ENCODE measurements at places on chromosomes 16 and 17.

DNA sequence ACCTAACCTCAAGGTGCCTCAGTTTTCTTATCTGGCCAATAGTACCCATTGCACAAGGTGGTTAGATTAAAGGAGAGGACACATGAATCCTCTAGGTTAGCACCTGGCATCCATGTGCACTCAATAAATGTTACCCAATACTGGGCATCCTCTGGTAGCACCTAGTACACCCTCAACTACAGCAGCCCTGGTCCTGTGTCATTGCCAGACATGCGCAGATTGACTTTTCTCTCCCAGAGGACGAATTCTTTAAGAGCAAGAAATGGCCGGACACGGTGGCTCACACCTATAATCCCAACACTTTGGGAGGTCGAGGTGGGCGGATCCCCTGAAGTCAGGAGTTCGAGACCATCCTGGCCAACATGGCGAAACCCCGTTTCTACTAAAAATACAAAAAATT, 7.3 kb downstream of the DUSP3 start:
- no peak for DNase-seq

DNA sequence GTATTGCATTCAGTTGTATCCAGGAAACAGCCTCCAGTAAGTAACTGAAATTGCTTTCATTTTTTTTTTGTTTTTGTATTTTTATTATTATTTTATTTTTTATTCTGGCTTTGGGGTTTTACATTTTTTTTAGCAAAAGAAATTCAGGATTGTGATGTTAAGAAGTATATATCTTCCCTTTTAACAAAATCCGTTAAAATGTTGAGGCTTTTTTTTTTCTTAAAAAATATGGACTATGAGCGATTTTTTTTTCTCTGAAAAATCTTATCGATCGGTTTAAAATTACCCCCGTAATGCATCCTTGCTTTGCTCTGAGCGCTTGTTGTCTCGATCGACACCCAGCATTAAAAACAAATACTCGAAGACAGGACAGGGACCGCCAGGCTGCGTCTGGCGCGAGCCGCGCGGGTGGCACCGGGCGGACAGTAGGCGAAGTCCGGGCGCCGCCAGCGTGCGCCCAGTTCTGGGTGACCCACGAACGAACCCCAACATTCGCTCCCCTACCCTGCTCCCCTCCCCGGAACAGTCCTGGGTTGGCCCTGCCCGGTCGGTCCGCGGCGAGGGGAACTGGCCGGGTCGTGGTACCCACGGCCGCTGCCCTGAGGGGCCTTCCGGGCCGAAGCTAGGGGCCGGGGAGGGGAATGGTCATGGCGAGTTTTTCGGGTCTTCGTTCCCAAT, 482 bp downstream of the BAHCC1 start:
- no peak for DNase-seq

DNA sequence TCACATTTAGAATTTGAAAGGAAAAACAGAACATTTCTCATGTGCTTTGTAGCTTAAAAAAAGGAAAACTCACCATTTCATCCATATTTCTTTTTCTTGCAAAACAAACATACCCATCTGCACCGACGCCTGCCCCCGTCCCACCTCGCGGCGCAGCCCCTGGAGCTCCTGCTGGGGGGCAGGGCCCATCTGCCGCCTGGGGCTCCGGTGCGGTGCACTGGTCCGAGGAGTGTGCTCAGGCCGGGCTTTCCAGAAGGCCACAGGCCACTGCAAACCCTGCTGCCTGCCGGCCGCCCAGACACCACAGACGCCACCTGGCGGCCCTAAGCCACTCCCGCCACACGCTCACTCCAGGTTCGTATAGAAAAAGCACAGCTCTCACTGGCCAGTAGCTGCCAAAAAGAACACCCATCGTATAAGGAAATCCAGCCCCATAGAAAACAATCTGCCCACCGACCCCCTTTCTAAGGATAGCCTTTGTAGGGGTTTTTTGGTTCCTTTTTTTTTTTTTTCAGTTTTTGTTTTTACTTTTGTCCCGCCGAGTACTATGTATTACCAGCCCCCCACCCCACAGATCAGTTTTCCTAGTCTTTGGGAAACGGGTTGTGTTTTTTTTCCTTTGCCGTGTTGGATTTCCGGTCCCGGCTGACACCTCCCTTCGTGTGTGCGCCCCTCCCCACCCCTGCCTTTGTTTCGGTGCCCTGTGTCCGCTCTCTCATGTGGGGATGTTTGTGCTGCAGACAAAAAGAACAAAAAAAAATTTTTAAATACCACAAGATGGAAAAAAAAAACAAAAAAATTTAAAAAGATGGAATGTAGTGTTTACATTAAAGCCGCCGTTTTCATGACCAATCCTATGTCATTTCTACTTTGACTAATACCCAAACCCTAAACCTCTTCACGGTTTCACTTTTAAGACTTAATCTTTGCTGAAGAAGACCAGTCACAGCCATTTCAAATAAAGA, 68.8 kb downstream of the AMFR start:
- peak; percentile 23 for DNase-seq

- no peak for DNase-seq
These were observed 21.3 kb downstream of the PGS1 start for GRCh38 chr17:78399693-78400144.

DNA sequence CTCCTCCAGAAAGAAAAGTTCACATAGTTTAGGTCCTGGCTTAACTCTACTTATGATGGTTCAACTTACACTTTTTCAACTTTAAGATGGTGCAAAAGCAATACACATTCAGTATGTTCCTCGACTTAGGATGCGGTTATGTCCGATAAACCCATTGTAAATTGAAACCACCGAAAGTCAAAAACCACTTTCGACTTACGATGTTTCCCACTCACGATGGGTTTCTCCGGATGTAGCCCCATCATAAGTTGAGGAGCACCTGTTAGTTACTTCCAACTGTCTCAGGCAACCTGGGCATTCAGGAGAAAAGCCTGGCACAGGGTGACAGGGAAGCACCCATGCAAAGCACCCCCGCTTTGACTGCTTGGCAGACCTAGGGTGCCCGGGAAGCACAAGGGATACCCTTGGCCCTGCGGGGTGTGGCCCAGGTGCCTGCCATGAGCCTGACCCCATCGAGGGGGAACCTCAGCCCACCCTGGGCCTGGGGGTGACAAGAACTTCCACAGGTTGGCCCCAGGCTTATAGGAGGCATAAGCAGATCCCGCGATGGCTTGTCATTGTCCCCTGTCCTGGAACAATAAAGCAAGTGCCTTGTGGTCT, 14.0 kb downstream of the UNC119 start:
- DNase-seq, result no peak

DNA sequence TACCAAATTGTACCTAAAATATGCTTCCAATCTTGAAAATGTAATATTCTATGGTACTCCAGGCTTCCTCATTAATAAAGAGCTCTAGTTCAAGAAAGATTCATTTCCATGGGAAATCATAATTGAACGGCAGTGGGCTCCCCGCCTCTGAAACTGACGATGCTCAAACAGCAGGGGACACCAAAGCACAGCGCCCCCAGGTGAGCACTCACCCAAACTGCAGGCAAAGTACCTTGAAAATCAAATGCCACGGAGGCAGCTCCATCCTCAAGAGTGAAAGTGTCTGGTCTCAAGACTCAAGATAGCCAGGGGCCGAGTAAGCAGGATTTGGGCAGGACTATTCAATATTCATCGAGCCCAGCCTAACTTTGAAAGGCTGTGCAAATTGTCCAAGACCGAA, 217.4 kb upstream of the TNRC6C start:
- DNase-seq, result no peak

GRCh38 chr17:57986841-57987580, 1.0 kb downstream of the VEZF1 start:
- DNase-seq, result peak; percentile 29

DNA sequence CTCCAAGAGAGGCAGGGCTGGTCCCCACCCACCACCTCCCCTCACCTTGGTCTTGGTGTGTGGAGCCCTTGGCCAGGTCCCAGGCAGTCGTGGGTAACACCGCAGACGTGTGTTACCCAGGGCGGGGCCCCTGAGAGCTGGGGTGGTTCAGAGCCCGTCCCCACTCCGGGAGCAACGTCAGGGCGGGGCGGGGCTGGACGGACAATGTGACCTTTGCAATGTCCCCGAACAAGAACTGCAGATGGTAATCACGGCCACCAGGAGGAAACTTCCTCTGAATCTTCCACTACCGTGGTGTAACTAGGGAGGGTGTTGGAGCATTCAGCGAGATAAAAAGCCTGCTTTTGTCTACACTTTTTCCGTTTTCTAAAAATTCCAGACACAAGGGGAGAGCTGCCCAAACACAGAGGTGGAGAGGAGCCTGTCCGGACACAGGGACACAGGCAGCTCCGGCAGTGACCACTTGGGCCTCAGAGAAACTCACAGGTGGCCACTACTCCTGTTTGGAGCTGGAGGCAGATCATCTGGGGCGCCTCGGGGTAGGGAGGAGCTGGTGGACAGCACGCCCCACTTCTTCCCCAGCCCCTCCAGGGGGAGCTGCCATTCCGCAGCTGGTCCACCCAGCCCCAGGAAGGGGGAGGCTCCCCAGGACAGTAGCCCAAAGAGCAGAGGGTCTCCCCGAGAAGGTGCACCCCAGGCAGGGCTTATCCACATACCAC, 14.2 kb upstream of the SLC38A10 start:
- no peak for DNase-seq

GRCh38 chr16:57619133-57619605, 9.3 kb upstream of the ADGRG1 start:
- DNase-seq, result no peak

GRCh38 chr16:12471383-12471782, 332.3 kb downstream of the CPPED1 start:
- no peak for DNase-seq

DNA sequence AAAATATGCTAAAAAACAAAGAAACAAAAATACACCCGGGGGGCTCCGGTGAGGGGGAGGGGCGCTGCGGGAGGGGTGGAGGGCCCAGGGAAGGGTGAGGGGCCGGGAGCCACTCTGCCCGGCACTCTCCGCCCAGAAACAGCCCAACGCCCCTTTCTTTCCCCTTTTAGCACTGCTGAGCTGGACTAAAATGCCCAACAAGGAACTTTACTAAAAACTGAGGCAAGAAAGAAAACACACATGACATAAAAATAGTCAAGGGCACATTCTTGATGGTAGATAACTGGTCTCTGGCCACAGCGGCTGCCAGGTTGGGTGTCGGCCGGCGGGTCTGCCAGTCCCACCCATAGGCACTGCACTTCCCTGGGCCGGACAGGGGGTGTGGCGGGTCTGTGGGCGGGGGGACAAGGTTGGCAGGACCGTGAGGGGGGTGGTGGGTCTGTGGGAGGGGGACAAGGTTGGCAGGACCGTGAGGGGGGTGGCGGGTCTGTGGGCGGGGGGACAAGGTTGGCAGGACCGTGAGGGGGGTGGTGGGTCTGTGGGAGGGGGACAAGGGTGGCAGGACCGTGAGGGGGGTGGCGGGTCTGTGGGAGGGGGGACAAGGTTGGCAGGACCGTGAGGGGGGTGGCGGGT, 20.9 kb downstream of the METRNL start:
- no peak for DNase-seq

DNA sequence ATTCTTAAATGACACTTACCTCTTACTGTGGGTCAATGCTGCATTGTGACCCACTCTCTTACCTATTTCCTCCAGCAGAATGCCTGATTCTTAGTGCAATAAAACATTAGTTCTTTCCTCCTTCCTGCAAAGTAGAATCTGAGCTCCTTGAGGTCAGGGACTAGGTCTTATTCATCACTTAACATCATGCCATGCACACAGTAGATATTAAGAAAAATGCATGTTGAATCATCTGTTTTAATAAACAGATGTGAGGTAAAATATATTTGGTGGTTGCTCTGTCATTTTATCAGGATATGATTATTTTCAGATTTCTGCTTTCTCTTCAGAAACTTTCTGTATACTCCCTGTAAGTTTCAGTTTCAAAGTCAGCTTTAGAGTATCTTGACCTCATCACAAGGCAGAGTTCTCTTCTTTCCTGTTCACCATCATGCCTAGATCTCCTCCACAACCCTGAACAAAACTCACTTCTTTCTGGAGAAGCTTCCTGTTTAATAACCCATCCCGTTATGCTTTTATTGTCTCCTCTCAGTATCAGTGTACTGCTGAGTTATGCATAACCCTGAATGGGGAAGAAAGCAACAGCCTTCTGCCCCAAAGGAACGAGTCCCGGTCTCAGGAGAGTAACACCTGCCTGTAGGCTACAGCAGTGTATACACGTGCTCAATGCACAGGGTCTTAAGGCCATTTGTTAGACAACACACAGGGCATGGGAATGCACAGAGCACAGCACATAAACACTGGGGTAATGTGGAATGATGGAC, 30.3 kb upstream of the SUPT4H1 start:
- no peak for DNase-seq

- no peak for DNase-seq
These were observed 412.3 kb downstream of the MAF start for GRCh38 chr16:79188115-79188738.

DNA sequence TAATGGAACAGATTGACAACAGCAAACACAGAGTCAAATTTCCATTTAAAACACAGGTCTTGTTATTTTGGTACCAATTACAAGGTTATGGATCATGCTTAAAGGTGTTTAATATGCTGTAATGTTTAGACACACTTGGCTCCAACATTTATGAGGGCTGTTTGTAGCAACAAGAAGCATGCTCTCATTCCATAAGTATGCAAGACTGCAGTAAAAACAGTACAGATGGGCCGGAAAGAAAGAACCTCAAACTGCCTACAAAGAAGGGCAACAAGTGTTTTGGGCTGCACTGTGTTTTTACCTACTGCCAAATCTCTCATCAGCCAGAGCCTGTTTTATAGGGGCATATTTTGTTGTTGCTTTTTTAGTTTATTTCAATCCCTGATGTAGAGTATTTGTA, 100.5 kb upstream of the HS3ST3A1 start:
- DNase-seq, result no peak

DNA sequence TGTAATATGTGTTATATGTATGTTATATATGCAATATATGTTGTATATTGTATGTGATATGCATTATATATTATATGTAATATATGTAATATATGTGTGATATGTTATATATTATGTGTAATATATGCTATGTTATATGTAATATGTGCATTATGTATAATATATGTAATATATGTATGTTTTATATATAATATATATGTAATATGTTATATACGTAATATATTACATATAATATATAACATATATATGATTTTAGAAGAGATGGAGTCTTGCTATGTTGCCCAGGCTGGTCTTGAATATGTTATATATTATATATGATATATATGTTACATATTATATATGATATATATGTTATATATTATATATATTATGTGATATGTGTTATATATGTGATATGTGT, 65.5 kb upstream of the DNAH17 start:
- DNase-seq, result no peak

Measured in activated gamma-delta T cell (primary cell).